H54 (cell line): ENCODE measurements at places on chromosomes 7 and 10.

- no peak for DNase-seq
These were observed 4.7 kb upstream of the DEPP1 start for GRCh38 chr10:44983066-44983894.

DNA sequence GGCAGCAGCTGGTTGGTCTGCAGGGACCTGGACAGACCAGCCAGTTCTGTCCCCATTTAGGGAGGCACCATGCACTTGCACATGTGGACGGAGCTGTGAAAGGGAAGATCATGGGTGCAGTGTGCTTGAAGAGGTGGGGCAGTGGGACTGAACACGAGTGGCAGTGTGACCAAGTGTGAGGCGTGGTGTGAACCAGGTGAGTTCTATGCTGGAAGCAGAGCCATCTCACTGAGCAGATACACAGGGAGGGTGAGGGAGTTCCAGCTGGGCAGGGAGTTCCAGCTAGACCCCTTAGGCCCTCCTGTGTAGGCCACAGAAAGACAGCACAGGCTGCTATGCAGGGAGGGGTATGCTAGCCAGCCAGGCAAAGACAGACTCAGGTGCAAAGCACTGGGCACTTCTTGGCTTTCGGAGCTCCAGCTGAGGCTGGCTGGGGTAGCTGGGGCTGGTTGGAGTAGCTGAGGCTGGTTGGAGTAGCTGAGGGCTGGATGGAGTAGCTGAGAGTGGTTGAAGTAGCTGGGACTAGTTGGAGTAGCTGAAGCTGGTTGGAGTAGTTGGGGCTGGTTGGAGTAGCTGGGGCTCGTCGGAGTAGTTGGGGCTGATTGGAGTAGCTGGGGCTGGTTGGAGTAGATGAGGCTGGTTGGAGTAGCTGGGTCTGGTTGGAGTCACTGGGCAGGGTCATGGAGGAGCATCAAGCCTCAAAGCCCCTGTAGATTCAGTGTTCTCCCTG, 90.9 kb downstream of the HIP1 start:
- no peak for DNase-seq

DNA sequence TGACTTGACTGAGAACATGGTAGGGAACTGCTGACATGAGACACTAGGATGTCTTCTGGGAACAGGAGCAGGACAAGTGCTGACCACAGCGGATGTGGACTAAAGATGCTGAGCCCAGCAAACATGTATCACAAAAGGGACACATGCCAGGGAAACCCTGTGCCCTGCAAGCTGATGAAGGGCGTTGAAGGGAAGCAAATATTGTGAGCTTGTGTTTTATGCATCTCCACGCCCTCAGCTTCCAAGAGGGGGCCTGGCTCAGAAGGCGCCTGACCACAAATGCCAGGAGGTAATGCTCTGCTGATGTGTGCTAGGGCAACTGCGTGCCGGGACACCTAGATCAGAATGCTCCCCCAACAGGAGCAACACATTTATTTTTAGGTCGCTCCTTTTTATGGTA, 207.3 kb downstream of the CXCL12 start:
- no peak for DNase-seq

DNA sequence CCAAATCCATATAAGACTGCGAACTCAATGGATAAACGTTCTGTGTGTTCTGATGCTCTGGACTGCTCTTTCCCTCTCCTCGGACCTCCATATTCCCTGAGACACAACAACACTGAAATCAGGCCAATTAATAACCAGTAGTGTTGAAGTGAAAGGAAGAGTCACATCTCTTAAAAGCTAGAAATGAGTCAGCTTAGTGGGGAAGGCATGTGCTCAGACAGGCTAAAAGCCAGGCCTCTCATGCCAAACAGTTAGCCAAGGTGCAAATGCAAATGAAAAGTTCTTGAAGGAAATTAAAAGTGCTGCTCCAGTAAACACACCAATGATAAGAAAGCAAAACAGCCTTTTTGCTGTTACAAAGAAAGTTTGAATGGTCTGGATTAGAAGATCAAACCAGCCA, 29.3 kb downstream of the TNS3 start:
- DNase-seq, result no peak

GRCh38 chr7:20906801-20907453, 120.2 kb upstream of the SP8 start:
- DNase-seq, result no peak

DNA sequence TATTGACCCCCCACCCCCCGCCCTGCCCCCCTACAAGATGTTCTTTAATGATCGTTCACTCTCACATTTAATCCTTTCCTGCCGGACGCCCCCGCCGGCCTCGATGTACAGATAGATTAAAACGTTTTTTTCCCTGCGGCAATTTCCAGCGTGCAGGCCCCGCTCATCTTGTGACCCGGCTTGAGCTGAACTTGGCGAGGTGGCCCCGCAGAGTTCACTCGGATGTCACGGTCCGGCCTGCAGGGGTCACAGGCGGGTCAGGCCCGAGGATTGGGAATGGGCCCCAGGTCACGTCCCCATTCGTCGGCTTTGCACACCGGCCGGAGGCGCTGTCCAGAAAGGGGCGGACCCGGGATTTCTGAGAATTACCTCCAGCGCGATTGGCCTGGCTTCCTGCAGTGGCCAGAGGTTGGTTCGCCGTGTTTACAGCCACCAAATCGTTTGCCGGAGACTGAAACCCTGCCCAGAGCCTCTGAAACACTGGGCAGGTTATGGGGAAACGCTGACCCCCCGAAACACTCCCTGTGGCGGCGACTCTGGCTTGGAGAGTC, 1.9 kb upstream of the CYP26A1 start:
- no peak for DNase-seq
